ENCODE measurements at places on chromosomes 1 and 21.
A peak's percentile ranks its signal among the peaks of the same experiment; 100 is the strongest.

- no peak for DNase-seq
Observed at GRCh38 chr1:231954751-231955150, 328.2 kb downstream of the DISC1 start.

DNA sequence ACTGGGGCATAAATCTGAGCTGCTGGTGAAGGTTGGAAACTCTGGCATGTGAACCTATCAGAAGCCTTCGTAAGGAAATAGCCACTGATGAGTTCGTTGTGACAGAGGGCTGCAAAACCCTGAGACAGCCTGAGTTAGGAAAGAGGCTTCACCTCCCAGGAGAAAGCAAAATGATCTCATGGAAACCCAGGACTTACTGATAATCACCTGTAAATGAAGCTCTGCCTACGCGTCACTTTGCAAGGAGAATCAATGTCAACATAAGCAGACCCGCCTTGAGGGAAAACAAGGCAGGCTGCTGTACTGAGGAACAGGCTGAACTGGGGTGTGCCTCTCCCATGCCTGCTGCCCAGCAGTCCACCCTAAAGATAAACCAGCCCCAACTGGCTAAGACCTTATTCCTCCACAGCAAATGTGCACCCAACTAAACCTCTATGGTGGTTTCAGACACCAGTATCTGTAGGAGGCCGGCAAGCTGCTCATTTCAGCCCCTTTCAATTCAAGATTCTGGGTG, 46.8 kb upstream of the SLC44A3 start:
- DNase-seq = no peak

DNA sequence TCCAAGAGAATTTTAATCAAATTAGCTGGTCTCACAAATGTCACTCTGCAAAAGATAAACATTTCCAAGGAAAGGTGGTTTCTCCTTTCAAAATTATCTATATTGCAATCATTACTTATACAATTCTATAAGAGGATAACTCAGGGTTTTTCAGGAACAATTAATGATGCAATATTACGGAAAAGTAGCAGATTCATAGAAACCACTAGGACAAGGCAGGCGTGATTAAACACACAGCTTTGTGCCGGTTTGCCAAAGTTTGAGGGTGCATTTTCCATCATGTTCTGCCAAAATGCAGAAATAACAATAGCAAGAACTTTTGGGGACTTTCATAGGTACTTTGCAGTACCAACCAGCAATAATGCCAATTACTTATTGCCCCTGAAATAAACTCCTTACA, 605 bp downstream of the TNFRSF9 start:
- DNase-seq = no peak

DNA sequence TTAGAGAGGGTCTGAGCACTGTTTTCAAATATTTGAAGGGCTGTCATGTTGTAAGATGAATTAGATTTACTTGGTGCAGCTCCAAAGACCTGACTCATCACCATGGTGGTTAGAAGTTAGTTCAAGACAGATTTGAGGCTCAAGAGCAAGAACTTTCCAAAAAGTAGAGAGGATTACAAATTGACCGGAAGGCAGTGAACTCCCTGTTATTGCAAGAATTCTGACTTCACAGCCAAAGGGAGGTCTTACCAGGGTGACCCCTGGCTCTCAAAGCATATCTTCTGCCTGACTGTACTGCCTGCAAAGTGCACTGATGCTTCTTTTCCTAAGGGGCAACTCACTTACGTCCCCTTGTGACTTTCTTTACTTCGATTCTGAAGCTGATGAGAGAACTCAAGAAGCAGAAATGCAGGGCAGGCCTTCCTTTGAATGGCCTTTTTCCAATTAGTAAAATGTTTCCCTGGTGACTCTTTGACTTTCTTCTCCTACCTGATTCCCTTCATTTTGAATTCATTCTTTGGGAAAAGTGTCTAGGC, 86.4 kb downstream of the NAV1 start:
- DNase-seq = no peak

- peak; percentile 76 for DNase-seq
Observed at GRCh38 chr1:227447531-227447990, 115.8 kb upstream of the ZNF678 start.

GRCh38 chr1:150874455-150875196, 1.8 kb downstream of the ARNT start:
- DNase-seq = no peak

GRCh38 chr1:92563457-92564216, 76.9 kb upstream of the GFI1 start:
- DNase-seq = no peak

DNA sequence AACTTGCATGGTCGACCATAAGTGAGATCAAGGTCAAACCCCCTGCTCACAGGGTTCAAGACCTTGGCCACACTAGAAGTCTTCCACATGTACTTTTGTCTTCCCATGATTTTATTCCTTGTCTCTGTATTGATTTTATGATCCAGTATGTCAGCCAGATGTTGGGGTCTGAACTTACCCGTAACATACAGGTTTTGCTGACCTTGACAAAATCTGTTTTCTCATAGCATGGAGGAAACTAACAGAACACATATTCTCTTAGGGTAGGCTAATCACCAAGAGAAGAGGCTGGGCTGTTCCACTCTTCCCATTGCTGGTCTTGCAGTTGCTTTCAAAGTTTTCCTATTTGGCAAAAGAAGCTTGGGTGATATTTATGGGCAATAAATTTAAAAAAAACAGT, 284.0 kb downstream of the DNM3 start:
- no peak for DNase-seq

- DNase-seq = peak; percentile 39
Observed at GRCh38 chr1:39981945-39982344, 27.0 kb downstream of the MFSD2A start.

DNA sequence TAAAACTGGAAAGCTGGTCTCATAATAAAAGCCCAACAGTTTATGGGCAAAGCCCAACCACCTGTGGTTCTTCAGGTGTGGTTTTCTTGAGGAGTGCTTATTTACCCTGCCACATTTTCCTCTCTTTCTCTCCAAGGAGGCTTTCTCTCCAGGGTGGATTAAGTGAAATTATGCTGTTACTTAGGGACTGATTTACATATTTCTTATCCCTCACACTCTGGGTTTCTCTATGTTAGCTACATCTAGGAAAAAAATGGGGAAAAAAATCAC, 4.8 kb downstream of the TBX19 start:
- no peak for DNase-seq

GRCh38 chr1:23401313-23401712, 23.2 kb downstream of the TCEA3 start:
- no peak for DNase-seq

GRCh38 chr1:88946861-88947260, 45.6 kb downstream of the KYAT3 start:
- DNase-seq = no peak

DNA sequence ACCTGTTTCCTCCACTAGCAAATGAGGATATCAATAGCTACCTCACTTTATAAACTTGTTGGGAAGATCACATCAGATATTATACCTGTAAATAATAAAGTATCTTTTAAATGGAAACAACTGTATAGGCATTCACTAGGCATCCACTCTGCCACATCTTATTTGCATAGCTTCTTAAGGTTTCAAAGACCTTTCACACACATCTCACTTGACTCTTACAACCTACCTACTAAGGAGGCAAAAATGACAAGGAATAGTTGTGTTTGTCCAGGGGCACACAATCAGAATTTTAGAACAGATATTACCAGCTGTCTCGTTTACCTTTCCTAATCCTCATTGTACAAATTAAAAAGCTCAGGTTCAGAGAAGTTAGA, 51.5 kb downstream of the VANGL2 start:
- no peak for DNase-seq

GRCh38 chr1:229433364-229434004, 410 bp downstream of the ACTA1 start:
- no peak for DNase-seq

GRCh38 chr1:34460193-34460592, 283.5 kb downstream of the C1orf94 start:
- peak; percentile 78 for DNase-seq

DNA sequence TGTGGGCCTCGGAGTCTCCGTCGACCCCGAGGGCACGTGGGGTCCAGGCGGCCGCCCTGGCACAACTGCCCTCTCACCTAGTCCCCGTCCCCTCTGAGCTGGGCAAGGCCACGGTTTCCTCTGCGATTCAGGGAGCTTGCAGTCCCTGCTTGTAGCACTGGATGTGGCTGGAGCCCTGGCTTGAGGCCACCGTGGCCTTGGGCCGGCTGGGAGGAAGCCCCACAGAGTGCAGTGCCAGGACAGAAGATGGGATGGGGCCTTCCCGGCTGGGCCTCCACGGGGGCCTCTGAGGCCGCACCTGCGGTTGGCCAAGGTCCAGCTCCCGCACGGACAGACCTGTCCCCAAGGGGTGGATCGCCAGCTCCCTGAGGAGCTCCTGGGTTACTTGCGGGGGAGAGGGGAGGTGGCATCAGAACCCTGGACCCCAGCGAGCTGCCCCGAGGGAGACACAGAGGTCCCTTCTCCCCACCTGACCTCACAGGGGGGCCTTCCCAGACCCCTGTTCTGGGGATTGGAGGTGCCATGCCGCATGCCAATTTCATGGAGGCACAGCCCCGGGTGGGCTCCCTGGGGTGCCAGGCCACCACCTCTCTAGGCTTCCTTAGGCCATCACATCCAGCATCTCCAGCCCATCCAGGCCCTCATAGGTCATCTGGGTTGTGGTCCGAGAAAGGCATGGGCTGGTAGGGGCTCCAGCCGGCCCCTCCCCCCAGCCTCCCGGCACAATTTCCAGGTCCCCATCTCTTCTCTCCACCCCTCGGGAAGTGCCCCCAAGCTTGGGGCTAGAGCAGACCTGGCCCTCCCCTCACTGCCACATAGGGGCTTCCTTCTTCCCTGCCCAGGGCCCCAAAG, 80.8 kb downstream of the MORN1 start:
- no peak for DNase-seq

DNA sequence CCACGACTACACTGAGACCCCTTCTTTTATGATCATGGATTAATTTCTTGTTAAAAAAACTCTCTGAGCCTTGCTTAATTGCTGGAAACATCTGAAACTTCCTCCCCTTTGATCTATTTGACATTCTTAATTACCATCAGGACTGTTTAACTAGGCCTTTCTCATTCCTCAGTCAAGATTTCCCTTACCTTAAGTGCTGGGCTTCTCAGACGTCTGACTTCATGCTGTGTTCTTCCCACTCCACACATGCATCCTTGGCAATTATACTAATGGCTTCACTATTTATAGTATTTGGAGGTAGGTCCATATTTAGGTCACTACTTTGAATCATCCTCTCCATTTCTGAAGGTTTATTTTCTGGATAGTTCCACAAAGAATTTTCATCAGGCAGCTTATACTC, 341.3 kb upstream of the TMPRSS15 start:
- DNase-seq = no peak

DNA sequence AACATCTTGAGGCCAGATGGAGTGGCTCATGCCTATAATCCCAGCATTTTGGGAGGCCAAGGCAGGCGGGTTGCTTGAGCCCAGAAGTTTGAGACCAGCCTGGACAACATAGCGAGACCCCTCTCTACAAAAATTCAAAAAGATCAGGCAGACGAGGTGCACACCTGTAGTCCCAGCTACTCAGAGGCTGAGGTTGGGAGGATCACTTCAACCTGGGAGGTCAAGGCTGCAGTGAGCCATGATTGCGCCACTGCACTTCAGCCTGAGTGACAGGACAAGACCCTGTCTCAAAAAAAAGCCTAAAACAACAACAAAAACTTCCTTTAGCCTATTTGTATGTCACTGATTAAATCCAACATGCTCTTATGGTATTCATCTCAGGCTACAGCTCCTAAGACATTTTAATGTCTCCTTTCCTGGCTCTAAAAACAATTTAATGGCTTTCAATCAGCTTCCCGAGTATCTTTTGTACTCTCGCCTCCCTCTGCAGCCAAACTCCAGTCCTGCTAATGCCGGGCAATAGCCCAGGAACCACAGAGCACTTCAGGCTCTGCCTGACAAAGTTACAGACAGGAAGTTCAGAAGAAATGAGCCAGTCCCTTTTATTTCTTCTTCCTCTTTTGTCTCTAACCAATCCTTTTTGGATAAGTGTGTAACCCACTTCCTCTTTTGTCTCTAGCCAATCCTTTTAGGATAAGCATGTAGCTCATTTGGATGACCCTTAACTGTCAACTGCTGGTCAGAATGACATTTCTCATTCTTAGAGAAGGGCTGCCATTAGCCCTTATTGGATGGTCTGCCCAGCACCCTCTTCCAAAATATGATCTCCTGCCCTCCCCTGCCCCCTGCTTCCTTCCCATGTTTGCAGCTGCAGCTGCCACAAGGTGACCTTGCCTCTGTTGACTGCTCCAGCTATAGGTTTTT, 6.6 kb upstream of the DOP1B start:
- no peak for DNase-seq

GRCh38 chr1:45929257-45929687, 125.9 kb downstream of the MAST2 start:
- peak; percentile 61 for DNase-seq

- peak; percentile 96 for DNase-seq
Observed at GRCh38 chr1:42962641-42963377, 4.1 kb upstream of the SLC2A1 start.

GRCh38 chr1:180178511-180179161, 24.0 kb downstream of the QSOX1 start:
- peak; percentile 68 for DNase-seq

- DNase-seq = no peak
Observed at GRCh38 chr1:208254862-208255261, 10.7 kb upstream of the PLXNA2 start.

DNA sequence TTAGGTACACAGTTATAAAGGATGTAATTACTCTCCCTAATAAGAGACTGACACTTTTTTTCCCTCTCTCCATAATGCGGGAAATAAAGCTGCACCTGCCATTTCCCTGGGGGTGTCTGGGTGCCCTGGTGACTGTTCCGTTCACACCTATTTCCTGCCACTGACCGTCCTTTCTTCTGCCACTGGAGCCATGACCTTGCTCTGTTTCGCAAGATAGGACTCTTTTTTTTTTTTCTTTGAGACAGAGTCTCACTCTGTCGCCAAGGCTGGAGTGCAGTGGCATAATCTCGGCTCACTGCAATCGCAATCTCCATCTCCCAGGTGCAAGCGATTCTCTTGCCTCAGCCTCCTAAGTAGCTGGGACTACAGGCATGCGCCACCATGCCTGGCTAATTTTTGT, 66.1 kb upstream of the SERBP1 start:
- DNase-seq = no peak

GRCh38 chr21:41668051-41668541, 98.8 kb downstream of the RIPK4 start:
- no peak for DNase-seq

DNA sequence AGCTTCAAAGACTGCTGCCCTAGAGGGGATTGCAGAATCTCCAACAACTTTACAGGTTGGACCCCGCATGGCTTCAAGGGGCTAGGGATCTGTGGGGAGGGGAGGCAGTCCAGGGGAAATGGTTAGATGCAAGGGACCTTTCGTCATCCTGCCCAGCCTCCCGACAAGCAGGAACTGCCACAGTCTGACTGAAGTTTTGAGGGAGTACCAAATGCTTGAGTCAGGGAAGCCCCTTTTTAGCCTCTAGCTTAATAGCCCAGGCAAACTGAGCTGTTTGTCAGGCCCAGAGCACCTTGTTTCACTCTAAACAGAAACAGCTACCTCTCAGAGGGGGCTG, 1.1 kb downstream of the TOR3A start:
- no peak for DNase-seq

DNA sequence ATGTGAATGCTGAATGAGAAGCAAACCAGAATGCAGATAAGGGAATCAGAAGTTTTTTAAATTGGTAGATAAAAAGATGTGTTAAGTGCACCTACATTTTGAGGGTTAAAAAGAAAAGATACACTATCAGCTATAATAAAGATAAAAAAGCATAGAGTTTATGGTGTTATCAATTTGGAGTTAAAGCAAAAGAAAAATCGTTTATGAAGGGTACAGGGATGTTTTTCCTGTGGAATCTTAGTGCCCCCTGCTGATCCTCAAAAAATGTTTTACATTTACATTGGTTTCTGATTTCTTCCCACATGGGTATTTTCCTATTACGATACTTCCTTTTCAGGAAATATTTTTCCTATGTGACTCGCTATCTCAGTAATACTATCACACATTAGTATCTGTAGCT, 293.5 kb downstream of the MRPL39 start:
- DNase-seq = no peak
